Panc1 (cell line): ENCODE measurements at places on chromosomes 11 and 22.

DNA sequence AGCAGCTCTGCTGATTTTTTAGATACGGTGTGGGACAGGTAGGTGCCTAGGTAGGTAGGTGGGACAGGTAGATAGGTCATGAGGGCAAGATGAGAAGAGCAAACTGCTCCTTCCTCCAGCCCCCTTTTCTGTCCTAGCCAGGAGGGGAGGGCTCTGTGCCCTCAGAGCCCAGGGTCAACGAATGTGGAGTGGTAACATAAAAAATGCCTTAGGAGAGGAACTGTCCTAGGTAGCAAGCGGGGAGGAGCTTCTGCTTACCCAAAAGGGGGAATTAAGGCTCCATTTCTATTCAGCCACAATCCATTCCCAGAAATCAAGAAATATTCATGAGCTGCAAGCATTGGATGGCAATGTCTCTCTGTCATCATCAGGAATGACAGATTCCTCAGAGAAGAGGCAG is 234.8 kb downstream of the GRIK4 start:
- DNase-seq, result no peak

DNA sequence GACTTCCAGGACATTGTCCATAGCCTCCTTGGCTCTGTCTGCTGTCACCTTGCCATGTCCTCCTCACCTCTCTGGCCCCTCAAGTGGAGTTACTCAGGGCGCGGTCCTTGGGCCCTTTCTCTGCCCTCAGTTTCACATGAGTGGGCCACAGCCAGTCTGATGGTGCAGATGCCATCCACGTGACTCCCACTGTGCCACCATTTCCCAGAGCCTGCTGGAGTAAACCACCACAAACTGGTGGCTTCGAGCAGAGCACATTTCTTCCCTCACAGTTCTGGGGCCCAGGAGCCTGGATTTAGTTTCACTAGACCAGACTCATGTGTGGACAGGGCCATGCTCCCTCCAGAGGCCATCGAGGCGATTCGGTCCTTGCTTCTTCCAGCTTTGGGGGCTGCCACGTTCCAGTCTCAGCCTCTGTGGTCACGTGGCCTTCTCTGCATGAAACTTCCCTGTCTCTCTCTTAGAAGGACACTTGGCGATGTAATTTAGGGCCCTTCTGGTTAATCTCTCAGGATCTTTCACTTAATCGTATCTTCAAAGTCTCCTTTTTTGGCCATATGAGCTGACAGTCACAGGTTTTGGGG is 14.6 kb downstream of the SMARCB1 start:
- no peak for DNase-seq

DNA sequence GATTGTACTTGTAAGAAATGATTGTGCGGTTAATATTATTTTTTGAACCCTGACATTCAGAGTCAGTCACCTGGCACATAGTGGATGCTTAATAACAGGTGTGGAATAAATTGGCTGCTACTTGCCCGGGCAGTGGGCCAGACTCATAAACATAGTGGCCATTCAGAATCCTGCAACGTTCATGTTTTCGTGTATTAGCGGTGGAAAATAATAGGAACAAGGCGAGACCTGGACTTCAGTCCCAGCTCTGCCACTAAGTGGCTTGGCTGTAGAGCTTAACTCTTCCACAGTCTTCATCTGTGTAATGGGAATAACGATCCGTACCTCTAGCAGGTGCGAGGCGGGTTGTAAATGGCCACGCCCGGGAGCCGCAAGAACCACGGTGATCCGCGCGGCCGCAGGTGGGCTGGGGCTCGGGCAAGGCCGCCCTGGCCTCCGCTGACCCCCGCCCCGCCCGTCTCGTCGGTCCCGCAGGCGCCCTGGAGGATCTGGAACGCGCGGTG is 761 bp upstream of the TMEM25 start:
- no peak for DNase-seq

DNA sequence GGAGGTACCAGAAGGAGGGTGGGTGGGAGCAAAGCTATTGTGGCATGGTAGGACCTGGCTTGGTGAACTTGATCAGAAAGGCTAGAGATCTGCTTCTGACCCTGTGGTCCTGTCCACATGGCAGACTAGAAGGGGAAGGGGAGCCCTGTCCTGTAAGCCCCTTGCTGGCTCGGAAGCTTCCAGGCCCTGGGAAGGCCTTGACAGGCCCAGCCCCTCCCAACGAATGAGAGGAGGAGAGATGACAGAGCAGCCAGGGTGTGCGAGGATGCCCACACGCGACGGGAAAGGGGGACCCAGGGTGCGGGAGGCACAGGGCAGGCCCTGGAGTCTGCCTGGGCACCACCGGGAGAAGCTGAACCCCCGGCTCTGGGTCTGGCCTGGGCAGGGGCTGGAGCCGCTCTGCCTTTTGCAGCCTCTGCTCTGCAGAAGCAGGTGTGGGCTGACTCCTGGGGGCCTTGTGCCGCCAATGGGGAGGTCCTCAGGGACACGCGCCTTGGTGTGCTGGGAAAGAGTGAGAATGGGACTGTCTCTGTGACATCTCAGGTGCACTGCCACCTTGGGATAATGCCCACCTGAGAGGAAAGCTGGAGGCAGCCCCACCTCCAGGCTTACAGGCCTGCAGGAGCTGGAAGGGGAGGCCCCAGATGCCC is 1447.5 kb downstream of the BRD1 start:
- no peak for DNase-seq

DNA sequence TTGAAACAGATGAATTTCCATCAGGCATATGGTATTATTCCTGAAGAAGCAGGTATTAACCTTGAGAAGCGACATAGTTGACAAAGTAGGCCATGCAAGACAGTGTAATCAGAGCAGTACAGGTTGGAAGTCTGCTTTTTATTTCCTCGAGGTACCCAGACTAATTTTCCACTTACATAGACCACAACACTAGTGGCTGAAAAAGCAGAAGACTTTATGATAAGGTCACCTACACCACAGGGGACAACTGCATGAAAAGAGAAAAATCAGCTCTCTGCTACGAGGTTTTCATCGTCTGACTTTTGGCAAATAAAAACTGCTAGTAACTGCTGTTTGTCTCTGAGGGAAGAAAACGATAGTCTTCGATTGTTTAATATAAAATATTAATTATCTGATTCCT is 77.5 kb downstream of the CNTN5 start:
- DNase-seq, result no peak

- no peak for DNase-seq
Observed at GRCh38 chr11:83677730-83678129, 391.6 kb upstream of the CCDC90B start.

DNA sequence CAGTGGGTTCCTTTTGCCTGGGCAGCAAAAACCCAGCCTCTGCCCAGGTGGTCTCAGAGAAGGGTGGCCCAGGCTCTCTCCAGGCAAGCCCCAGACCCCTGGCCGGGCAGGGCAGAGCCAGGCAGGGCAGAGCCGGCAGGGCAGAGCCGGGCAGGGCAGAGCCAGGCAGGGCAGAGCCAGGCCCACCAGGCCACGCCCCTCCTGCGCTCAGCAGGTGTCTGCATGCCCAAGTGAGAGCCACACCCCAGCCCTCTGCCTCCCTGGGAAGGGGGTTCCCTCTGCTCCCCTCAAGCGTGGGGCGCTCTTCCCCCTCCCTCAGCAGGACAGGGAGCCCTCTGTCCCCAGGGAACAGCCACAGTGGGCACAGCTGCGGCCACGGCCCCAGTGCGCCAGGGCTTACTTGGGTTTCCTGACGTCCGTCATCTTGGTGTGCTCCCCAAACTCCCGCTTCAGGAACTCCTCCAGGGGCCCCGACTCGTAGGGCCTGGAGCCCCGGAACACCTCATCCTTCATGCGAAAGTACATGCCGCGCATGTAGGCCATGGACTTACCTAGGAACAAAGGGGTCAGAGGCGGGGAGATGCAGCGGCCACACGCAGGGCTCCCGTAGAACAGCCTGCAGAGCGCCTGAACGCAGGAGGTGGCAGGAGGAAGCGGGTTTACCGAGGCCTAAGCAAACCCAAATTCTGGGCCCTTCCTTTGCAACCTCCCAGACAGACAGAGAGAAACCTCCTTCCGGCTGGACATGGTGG is 10.1 kb upstream of the BAIAP2L2 start:
- DNase-seq, result no peak

DNA sequence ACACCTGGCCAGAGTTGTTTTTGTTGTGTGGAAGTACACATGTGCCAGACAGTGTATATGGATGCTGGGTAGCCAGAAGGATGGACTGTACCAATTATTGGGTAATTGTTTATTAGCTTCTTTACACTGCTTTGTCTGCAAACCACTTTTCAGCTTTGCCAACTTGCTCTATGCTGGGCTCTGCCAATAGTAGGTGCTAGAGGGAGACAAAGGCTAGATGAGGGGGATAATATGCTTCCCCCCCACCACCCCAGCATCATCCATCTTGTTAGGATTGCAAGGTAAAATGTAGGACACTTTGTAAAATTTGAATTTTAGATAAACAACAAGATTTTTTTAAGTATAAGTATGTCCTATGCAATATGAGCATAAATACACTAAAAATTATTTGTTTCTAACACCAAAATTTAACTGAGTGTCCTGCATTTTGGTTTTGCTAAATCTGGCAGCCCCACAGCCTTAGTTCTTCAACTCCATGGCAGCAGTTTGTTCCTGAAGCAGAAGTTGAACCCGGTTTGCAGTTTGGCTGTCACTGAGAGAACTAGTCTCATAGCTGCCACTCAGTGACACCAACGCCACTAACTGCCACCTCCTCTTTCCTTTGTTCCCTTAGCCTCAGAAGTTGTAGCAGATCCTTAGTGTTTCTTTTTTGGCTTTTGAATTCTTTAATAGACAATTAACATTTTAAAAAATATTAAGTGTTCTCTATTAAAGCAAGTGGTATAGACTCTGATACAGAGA is 78.8 kb downstream of the CCDC81 start:
- no peak for DNase-seq

DNA sequence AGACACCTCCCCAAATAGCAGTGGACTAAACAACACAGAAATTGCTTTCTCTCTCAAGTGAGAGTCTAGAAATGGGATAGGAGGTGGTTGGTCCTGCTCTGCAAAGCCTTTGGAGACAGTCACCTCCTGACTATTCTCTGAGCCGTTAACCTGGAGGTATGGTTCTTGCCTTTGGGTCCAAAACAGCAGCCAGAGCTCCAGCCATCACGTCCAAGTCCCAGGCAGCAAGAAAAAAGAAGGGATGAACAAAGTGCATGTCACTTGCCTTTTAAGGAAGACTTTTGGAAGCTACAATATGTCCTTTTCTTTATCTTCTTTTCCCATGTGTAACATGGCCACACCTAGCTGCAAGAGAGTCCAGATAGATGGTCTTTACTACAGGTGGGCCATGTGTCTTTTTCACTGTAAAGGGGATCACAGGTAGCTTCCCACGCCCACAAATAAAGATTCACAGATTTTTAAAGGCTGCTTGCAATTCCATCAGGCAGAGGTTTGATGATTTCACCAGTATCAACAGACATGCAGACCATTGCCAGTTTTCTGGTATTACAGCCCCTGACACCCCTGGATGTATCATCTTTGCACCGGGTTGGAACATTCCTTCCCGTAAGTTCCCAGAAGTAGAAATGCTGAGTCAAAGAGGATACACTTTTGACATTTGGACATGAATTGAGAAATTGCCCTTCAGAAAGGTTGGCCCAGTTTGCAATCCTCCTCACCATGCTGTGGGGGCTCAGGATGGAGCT is 66.0 kb downstream of the MYEOV start:
- DNase-seq, result no peak

GRCh38 chr22:50303848-50304527 is 3.5 kb downstream of the PLXNB2 start:
- DNase-seq, result no peak

DNA sequence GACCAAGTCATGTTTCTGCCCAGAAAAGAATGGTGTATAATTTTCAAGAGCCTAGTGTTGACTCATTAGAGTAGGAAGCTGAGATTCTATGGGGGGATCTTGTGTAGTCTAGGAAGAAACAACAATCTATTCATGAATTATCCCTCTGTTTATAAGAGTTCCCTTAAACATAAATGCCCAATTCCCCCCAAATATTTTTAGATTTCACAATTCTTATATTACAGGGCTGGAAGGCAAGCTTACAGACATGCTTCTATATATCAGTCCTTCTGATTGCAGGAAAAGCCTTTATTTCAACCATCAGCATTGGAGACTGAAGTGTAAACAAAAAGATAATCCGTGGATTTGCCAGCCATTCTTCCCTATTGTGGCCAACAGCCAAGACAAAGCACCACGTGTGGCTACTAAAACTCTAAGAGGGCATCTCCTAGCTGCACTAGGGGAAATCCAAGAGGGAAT is 71.4 kb downstream of the NAT10 start:
- no peak for DNase-seq

- no peak for DNase-seq
Observed at GRCh38 chr11:6251990-6252473, 7.6 kb upstream of the CCKBR start.

- no peak for DNase-seq
Observed at GRCh38 chr11:116948391-116948790, 111.0 kb upstream of the APOA1 start.

GRCh38 chr11:79269611-79270307 is 171.1 kb downstream of the TENM4 start:
- DNase-seq, result no peak

- no peak for DNase-seq
Observed at GRCh38 chr11:124115782-124116616, 749 bp downstream of the VWA5A start.

- no peak for DNase-seq
Observed at GRCh38 chr11:36409152-36409816, 100.8 kb downstream of the TRAF6 start.

DNA sequence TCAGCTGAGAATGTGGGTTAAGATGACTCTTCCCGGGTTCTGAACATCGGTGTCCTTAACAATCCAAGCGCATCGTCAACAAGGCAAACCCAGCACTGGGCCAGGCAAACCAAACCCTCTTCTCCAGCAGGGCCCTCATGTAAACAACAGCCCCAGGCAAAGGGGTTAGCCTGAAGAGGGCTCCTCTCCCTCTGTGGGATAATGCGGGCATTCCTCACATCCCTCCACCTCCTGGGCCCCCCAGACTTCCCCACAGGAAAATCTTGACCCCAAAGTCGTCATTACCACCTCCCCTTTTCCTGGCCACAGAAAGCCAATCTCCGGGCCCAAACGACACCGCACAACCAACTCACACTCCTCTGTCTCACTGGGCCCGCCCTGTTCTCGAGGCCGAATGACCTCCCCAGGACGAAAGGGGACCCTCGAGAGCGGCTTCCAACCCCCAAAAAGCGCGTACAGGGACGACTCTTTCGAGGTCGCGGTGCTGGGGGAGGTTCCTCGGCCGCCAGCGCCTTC is 566 bp downstream of the DDB1 start:
- no peak for DNase-seq
